Activated CD8-positive, alpha-beta memory T cell treated with anti-CD3 and anti-CD28 coated beads, Interleukin-2, amount 10 ng/mL, durations not matched to agents 7 days and 5 days (primary cell): ENCODE measurements at places on chromosomes 3 and 15. TPM values are rescaled to one million over a fixed set of nuclear protein-coding genes. Genes with fewer than 3 reads are reported as not detected.

DNA sequence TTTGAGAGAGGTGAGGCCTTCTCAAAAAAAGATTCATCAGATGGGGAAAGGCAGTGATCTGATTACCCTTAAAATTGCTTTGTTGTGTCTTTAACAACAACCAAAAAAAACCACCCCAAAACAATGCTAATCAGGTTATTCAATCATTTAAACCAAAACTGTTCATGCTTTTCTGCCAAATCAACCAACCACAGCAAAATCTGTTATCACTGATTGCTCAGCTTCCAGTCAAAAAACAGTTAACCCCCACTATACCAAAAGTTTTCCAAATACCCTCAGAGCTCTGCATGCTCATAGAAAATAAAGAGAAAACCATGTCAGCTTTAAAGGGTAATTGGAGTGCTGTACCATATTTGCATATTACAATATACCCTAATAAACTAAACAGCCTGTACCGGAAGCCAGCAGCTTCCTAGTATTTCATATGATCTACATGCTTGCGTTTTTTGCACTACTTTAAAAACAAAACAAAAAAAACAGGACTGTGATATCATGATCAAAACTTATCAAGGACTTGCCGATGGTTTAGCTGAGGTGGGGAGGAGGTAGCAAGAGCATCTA lies 22.8 kb downstream of the SATB1 start:
- peaks cover 81% of the 10 kb centered on the region for H3K4me1 ChIP-seq
- H3K27me3 ChIP-seq = no peaks in the 10 kb centered on the region
- no peak for DNase-seq
- peak overlapping the region; percentile 79 for H3K27ac ChIP-seq
- H3K36me3 ChIP-seq = peaks cover 85% of the 10 kb centered on the region

GRCh38 chr3:17329927-17330326 lies 412.5 kb downstream of the TBC1D5 start:
- no peaks in the 10 kb centered on the region for H3K4me1 ChIP-seq
- no peaks in the 10 kb centered on the region for H3K27me3 ChIP-seq
- DNase-seq = no peak
- no peak overlapping the region for H3K4me3 ChIP-seq
- H3K36me3 ChIP-seq = peaks cover 3% of the 10 kb centered on the region

GRCh38 chr3:119794971-119795612 lies 13.2 kb downstream of the NR1I2 start:
- peaks cover 18% of the 10 kb centered on the region for H3K27me3 ChIP-seq
- no peak for DNase-seq
- no peaks in the 10 kb centered on the region for H3K36me3 ChIP-seq
- no peak overlapping the region for H3K4me3 ChIP-seq

DNA sequence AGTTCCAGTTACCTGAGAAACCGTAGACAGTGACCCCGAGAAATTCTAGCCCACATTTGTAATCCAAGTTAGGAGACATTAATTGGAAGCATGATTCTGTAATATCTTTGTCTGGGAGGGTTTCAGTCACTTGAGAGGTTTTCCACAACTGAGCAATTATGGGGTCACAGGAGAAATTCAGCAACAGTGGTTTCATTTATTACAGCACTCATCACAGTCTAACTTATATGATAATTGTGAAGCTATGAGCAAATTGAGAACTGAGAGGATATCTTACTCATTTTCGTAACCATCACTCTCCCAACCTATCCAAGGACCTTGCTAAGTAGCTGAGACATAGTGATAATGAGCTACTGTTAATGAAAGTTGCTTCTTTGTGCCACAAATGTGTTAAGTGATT lies 328.5 kb upstream of the PPP2R3A start:
- no peak overlapping the region for H3K4me3 ChIP-seq
- H3K4me1 ChIP-seq = no peaks in the 10 kb centered on the region
- no peak for DNase-seq
- no peaks in the 10 kb centered on the region for H3K27me3 ChIP-seq
- H3K36me3 ChIP-seq = no peaks in the 10 kb centered on the region

GRCh38 chr15:66188464-66188863 lies 65.1 kb downstream of the MEGF11 start:
- H3K27me3 ChIP-seq = peaks cover 27% of the 10 kb centered on the region
- H3K27ac ChIP-seq = no peak overlapping the region
- no peak overlapping the region for H3K4me3 ChIP-seq
- H3K36me3 ChIP-seq = no peaks in the 10 kb centered on the region
- no peaks in the 10 kb centered on the region for H3K4me1 ChIP-seq
- DNase-seq = no peak

DNA sequence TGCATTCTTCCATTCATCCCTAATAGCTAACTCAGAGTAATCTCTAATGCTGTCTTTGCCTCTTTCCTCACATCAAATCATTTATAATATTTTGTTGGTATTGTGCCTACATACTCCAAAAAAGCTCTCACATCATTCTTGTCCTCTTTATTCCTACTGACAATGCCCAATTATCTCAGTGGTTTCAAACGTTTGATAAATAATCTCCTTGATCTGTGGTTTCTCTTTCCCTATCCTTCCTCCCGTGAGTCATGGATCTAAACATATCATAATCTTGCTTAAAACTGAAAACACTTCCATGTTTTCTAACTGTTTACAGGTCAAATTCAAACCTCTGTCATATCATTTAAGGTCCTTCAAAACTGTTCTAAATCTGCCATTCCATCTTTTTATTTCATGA lies 115.1 kb downstream of the CNTN6 start:
- H3K4me3 ChIP-seq = no peak overlapping the region
- no peaks in the 10 kb centered on the region for H3K4me1 ChIP-seq

Gene GOLGA6L1
- total RNA-seq = not detected
